ENCODE measurements at places on chromosomes 6 and 20.
A peak's percentile ranks its signal among the peaks of the same experiment; 100 is the strongest.

- no peak for DNase-seq
Observed at GRCh38 chr6:91137286-91137685, 550.4 kb upstream of the MAP3K7 start.

- DNase-seq = no peak
Observed at GRCh38 chr20:11438412-11438811, 479.3 kb upstream of the BTBD3 start.

GRCh38 chr6:31111712-31112111, 663 bp downstream of the C6orf15 start:
- DNase-seq = no peak

GRCh38 chr6:157376706-157377230, 4.2 kb upstream of the ZDHHC14 start:
- DNase-seq = peak; percentile 81

DNA sequence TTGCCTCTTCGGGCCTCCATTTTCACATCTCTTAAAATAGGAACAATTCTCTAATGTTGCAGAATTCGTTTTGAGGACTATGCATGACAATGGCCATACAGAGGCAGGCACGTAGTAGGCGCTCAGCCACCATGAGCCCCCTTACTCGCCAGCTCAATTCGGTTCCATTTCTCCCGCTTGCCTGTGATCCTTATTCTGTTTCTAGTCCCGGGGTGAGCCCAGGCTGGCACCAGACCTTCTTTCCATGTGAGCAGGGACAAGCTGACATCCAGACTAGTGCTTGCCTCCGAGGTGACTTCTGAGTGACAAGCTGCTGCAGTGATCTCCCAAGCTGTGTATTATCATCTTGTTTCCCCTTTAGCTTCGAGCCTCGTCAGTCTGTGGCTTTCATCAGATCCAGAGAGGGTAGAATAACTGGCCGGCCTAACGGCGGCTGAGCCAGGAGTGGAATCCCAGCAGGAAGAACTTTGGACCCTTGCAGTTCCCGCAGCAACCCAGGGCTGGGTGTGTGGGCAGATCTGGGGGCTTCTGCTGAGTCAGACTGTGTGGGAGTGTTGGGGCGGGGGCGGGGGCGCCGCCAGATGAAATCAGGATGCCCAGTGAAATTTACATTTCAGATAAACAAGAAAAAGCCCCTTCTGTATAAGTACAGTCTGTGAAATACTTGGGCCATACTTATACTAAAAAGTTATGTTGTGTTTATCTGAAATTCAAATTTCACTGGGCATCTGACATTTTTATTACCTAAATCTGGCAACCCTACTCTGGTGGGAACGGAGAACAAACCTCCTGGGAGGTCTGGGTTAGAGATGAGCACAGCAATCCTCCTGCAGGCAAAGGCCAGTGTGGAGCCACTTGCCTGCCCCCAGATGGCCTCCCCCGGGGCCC, 10.9 kb downstream of the BANF2 start:
- no peak for DNase-seq

GRCh38 chr20:58677079-58677604, 15.5 kb upstream of the NPEPL1 start:
- no peak for DNase-seq

GRCh38 chr6:34138914-34139510, 6.9 kb downstream of the GRM4 start:
- DNase-seq = peak; percentile 69

- no peak for DNase-seq
Observed at GRCh38 chr6:104431096-104431495, 428.6 kb downstream of the HACE1 start.

DNA sequence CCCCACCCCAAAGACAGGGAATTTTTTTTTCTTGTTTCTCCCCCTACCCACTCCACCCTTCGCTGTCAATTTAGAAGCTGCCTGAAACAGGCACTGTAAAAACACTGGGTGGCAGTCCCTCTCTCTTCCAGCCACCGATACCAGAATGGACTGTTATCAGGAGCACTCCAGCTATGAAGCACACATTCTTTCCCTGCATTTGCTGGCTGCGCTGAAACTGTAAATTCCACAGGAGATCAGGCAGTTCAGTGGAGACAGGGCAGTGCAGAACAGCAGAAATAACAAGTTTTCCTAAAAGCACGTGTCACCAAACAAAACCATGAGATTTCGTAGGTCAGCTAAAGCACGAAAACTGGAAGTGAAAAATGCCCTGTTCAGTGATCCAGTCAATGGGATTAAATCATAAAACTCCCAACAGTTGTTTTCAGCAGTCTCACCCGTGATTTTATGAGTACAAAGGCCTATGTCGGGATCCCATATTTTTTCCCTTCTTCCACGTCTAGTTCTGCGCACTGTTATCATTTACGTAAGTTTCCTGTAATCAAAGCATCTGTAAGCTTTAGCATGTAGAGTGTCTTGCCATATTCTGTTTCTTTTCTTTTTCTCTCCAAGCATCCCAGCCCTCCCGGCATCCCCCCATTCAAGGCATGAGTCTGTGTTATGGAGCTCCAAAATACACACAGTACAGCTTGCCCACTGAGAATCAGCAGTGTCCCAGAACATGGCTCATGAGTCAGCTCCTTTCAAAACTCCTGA, 359.9 kb upstream of the EPHA7 start:
- no peak for DNase-seq

DNA sequence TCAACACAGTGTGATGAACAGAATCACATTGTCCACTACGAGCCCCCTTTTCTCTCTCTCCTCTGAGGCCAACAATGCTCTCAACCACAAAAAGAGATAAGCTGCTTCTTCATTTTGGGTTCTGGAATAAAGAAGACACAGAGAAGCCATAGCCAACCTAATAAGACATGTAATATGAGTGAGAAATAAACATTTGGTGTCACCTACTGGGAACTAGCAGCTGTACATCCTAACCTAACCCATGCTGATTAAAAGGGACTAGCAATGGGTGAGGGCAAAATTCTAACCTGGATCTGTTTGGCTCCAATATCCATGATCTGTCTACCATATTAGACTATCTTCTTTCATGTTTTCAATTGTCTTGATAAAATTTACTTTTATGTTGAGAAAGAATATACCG, 369.1 kb upstream of the MARCKS start:
- no peak for DNase-seq

GRCh38 chr6:168221497-168222079, 98.0 kb downstream of the DACT2 start:
- DNase-seq = no peak

DNA sequence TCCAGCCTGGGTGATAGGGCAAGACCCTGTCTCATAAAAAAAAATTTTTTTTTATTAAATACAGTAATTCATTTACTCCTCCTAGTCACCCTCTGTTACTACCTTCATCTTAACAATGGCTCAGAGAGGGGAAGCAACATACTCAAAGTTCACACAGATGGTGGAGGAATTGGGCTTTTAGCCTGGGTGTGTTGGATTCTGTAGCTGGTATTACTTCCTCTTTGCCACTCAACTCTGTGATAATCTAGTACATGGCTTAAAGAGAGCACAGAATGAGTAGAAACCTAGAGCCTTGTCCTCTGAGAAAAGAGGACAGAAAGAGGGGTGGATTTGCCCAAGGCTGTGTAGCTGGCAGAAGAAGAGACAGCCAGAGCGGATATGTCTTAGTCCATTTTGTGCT, 96.6 kb downstream of the DLGAP4 start:
- no peak for DNase-seq

DNA sequence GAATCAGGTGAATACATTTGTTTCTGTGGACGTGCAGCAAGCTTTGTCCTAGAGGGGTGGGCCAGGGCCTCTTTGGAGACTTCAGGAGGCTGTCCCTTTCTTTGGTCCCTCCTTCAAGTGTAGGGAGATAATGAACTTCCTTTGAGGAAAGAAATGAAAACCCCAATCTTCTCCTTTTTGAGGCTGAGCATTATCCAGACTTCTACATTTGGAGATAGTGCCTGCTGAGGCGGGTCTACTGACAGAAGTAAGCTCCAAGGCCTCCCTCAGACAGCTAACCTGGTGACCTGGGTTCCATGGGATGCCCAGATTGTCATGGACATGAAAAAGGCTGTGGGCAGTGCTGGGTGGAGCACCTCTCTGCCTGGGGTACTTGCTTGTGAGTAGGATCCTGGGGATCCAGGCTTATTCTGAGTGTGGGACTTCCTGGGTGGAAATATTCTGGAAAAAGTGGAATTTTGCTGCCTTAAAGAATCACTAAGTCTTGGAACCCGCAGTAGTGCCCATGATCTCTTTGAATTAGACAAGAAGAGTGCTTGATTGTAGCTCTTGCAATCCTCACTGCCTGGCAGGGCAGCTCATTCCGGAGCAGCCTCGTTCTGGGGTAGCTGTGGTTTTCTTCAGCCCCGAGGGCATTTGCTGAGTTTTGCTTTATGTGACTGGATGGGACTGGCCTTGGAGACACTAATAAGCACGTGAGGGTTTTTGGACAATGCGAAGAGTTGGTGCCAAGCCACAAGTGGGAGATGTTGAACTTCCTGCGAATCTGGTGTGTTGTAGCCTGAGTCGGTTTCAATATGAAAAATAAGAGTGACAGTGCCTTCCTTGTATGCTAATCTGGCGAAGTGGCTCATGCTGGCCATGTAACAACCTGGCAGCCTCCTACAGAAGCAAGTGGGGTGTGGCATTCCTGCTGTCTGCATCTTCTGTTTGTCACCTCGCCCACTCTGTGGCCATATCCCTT, 28.1 kb downstream of the SNRNP48 start:
- peak; percentile 93 for DNase-seq

DNA sequence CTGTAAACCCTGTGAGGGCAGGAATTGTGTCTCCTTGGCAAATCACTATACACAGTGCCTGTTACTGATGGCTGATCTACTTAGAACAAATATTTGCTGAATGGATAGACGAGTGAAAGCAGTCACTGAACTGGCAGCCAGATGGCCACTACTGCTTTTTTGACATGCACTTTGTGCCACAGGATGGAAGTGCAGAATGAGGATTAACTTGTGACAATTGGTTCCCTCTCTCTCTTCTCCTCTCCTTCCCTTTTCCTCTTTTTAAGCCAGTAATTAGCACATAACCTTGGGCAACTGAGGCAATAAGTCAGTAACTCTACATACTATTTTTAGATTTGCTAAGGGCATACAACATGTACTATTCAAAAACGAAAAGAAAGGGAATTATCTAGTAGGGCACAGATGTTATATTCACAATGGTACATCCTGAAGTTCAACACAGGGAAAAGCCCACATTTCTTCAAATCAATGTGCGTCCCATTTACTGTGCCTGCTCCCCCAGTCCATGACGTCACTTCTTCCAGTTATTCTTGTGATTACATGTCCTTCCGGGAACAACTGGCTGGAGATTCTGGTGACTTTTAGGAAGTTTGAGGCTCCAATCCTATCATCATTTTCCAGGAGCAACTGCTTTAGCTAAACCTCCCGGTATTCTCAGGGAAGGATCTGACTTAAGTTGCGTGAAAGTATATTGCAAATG, 17.0 kb upstream of the RPS6KA2 start:
- DNase-seq = no peak

GRCh38 chr20:46545077-46545826, 5.2 kb downstream of the OCSTAMP start:
- peak; percentile 96 for DNase-seq

DNA sequence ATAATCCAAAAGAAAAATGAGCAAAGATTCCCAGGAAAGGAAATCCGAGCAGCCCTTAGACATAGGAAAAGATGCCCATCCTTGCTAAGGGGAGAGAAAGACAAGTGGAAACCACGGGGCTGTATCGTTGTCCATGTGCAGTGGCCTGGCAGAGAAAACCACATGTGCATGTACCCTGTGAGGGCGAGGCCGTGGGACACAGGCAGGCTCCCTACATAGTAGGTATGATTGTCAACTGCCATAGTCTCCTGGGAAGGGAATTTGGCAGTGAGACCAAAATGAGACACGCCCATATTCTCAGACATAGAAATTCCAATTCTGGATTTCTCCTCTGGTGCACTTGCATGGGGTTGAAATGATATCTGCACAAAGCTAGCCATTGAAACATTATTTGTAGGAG, 169.7 kb upstream of the SALL4 start:
- DNase-seq = no peak

GRCh38 chr6:7887278-7887991, 23.2 kb downstream of the TXNDC5 start:
- no peak for DNase-seq

DNA sequence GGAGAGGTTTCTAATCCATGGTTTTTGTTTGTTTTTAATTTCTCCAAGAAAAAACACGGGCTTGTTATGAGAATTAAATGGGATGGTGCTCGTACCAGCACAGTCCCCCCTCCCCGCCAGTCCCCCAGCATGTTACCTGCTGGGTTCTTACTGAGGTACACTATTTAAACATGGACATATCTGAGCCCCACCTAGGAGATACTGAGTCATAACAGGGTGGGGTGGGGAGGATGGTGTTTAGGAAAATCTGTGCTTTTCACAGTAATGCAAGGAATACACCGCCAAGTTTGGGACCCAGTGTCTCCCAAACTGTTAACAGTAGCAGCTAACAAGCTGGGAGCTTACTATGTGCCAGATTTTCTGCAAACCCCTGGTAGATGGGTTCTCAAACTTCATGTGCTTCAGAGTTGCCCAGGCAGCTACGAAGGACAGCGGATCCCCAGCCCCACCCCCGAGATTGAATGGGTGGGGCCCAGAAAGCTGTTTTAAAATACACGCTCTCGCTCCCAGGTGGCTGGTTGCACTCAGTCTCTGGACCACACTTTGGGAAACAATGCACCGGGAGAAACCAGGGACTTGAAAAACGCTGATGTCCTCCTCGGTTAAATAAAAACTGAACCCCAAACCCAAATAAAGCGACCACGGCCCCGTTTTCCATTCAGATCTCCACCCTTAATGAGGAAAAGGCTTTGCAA, 995 bp downstream of the ZFP64 start:
- peak; percentile 35 for DNase-seq

DNA sequence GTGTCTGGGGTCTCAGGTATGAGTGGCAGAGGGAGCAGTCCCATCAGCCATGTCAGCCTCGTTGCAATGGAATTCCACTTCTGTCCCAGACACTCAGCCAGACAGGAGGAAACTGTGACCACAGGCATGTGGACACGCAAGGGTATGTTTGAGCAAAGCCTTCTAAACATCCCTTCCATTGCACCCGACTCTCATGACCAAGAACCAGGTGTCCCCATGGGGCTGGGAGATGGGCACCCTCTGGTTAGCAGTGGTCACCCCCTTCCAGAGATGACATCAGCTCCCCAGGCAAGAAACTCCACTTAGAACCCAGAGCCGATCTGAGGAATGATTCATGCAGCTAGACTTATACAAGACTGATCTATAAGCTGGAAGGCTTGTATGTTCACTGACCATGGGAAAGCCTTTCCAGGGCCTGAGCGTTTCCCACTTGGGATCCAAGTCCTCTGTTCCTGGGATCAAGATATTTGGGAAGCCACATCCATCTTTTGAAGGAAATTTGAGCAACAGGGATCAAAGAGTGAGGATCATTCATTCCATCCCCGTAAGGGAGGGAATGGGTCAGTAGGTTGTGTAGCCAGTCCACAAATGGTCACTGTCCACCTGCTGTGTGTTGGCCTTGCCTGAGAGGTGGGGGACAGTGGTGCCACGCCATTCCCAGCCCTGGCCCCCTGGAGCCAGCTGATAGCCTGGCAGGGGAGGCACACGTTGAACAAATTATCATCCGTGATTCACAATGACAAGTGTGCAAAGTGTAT, 3.9 kb upstream of the MRGBP start:
- DNase-seq = peak; percentile 38
